ENCODE measurements at places on chromosomes 13 and 19.
A peak's percentile ranks its signal among the peaks of the same experiment; 100 is the strongest.

DNA sequence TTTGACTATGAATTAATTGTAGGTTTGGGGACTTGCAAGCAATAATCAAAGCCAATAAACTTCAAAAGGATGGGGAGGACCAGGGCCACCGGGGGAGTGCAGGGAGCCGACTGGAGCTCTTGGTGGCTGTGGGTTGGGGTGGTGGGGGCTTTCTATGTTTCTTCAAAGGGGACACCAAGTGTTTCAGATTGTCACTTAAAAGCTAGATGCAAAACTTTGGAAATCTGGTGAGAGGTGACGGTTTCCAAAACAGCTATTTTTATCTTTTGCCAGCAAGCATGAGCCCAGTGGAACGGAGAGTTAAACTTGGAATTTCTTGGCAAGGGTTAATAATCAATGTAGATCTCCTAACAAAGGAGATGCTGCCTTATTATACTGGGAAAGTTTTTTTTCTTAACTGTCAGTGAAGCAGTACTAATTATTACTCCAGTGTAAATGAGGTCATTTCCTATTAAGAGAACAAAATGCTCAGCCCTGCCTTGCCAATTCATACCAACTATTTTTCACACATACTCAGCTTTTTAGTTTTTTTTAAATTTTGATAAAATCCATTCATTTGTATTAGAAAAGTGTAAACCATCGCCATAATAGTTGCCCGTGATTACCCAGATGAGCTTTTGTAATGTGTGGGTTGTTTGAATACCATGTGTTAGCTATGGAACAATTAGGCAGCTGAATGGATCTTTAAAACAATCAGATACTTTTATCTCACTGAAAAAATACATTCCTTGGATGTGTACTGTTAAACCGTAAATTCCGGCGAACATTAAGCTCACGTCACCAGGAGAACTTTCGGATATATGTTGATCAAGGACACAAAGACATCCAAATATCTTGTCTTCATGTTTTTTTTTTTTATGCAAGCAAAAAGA lies 95.9 kb upstream of the ZNF536 start:
- no peak for DNase-seq

DNA sequence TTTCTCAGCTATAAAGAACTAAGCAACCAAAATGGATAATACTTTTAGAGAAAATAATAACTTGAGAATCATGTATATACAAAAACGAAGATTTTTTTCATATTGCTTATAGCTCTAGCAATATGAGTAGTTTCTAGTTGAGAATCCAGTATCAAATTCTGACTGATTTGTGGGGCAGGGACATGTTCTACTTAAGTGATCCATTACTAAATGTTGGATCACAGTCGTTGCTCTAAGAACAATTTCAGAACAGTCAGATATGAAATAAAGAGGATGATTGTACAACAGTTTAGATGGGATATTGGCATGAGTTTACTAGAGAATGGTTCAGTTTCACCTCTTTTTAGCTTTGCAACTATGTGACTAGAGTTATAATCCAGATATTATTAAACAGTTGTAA lies 39.9 kb downstream of the SOX21 start:
- DNase-seq: no peak

GRCh38 chr13:50810998-50811397 lies 32.5 kb downstream of the DLEU7 start:
- peak; percentile 36 for DNase-seq

- peak; percentile 90 for DNase-seq
These were observed at the start of gene ZNF835 for GRCh38 chr19:56671613-56671994. TSS of gene ZNF835 (minus strand) at chr19:56671757. CDS start at chr19:56665198, 6,559 bp downstream.

DNA sequence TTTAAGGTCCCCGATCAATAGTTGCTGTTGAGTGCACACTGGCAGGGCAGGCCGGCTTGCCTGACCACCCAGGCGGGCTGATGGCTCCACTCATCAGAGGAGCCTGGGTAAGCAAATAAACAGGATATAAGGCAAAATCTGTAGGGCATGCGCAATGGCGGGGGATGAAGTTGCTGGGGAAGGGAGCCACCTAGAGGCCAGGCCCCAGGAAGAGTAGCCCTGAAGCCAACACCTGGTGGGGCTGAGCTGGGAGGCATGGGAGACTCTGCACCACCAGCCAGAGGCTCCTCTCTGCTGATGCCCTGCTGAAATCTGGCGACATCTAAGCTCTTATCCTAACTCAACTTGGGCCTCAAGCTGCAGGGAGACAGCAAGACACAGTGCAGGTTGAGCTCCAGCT lies 324.3 kb downstream of the ZNF536 start:
- DNase-seq: no peak

GRCh38 chr13:98397221-98397620 lies 179.7 kb downstream of the STK24 start:
- DNase-seq: no peak

- no peak for DNase-seq
These were observed 13.2 kb downstream of the DNAJC15 start for GRCh38 chr13:43036351-43037250.

GRCh38 chr19:4358709-4359626 lies 15.6 kb downstream of the MPND start:
- DNase-seq: no peak

DNA sequence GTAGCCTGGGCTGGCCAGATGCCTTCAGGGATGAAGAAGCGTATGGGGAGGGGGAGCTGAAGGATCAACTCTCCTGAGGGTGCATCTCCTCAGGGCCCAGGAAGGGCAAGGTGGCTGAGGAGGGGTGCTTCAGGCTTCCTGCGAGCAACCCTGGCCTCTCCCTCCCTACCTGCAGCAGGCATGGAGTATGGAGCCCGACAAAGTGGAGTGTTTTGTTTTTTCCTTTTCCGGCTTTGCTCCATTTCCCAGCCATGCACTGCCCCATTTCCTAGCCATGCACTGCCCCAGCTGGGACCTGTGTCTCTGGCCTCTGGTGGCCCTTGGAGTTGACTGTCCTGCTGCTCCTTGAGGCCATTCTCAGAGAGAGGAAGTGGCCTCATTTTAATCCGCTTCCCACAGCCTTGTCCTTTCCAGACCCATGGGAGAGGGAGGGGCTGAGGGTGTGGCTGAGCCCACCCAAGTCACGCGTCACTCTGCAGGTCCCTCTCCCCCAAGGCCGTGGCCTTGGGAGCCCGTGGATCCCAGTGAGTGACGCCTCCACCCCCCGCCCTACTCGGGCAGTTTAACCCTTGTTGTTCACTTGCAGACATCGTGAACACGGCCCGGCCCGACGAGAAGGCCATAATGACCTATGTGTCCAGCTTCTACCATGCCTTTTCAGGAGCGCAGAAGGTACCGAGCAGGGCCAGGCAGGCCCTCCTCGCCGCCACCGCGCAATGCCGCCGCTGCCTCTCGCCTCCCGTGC lies 34.4 kb downstream of the CAPN12 start:
- DNase-seq: no peak

DNA sequence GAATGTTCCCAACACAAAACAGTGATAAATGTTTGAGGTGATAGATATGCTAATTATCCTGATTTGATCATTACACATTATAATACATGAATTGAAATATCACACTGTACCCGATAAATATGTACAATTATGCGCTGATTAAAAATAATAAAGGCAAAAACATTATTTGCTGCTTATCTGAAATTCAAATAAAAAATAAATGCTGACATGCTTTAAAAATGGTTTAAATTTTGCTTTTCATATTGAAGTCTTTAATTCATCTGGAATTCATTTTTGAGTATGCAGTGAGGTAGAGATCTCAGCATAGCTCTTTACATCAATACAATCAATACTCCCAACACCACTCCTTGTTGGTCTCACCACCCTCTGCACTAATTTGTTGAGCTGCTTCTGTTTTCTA lies 330.8 kb downstream of the NALCN start:
- DNase-seq: no peak

DNA sequence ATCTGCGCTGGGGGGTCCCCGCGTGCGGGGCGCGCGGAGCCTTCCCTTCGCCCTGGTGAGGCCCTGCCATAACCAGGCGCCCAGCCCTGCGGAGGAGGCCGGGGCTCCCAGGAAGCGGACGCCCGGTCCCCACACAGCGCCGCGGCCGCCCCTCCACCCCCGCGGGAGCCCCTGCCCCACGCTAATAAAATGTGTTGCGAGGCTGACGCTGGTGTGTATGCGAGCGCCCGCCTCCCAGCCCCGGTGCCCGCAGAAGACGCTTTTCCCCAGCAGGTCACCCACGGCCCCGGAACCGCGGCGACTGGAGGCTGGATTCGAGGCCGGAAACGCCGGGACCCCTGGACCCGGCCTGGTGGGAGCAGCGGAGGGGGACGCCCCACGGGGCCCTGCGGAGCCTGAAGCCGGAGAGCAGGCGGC lies 12.1 kb upstream of the CDC34 start:
- no peak for DNase-seq
